ENCODE measurements at places on chromosomes 7 and 10.

- no peak for DNase-seq
These were observed 18.2 kb downstream of the TCTN3 start for GRCh38 chr10:95675403-95676116.

DNA sequence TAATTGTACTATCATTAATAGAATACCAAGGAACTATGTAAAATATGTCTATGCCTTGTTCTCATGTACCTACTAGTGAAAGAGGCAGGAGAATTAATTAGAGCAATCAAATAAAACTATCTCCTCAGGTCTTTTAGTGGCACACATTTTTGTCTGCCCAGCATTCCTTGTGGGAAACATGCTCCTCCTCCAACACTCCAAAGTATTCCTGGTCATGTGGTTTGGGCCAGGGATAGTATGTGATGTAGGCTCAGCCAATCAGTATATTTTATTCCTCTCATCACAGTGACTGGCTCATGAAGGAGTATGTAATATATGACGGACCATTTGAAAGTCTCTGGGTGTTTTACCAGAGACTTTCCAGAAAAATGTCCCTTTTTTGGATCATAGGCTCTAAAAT lies 16.7 kb upstream of the SYPL1 start:
- DNase-seq: no peak

- no peak for DNase-seq
These were observed 16.3 kb upstream of the CYREN start for GRCh38 chr7:135186841-135187253.

DNA sequence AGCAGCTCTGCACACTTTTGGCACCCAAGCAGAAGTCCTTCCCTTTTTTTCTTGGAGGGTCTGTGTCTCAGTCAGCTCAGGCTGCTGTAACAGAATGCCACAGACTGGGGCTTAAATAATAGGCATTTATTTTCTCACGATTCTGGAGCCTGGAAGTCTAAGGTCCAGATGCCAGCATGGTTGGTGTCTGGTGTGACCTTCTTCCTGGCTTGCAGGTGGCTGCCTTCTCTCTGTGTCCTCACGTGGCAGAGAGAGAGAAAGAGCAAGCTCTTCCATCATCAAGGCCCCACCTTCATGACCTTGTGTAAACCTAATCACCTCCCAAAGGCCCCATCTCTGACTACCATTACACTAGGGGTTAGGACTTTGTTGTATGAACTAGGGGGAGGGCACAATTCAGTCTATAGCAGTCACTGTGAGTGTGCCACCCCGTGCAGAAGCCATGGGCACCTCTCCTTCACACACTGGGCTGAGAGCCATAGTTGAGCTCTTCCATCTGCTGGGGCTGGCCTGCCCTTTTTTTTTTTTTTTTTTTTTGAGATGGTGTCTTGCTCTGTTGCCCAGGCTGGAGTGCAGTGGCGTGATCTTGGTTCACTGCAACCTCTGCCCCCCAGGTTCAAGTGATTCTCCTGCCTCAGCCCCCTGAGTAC lies 80.3 kb downstream of the OAT start:
- no peak for DNase-seq

DNA sequence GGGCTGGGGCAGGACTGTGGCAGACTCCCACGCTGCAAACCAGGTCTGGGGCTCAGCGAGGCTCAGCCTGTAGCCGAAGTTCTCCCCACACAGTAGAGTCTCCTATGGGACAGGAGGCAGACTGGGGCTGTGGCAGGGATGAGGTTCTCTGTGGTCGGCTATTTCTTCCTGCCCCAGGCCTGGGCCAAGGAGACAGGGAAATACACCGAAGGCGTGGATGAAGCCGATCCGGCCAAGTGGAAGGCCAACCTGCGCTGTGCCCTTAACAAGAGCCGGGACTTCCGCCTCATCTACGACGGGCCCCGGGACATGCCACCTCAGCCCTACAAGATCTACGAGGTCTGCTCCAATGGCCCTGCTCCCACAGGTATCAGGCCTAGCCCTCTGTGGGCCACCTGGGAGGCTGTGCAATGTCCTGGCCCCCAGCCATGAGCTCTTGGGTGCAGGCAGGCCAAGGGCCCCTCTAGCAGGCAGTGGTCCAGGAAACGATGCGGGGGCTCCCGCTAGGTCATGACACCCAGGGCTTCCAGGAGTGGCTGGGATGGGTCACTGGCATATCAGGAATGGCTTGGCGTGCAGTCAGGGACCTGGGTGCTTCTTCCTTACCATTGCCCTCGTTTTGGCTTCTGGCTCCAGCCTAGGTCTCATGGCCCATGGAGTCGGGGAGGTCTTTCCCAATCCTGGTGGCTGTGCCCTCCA lies 8.1 kb downstream of the IRF5 start:
- no peak for DNase-seq

DNA sequence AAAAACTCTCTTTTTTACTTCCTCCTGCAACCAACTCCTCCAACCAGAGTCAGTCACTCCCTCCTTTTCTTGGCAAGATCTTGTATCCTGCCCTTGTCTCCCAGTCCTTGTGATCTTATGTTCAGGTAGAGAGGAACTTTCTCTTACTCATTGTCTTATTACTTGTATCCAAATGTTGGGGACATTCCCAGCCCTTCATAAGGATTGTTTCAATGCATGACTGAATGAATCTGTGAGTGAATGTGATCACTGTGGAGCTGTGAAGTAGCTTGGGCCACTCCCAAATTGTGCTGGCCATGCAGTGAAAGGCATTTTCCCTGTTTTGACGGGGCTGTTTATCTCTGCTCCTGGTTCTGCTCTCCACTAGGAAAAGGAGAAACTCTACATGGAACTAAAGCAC lies 93.7 kb downstream of the CFAP58 start:
- no peak for DNase-seq

- no peak for DNase-seq
These were observed 473 bp downstream of the PPP1R9A start for GRCh38 chr7:94907811-94908322.

- no peak for DNase-seq
These were observed 132.8 kb downstream of the POLR1F start for GRCh38 chr7:19575909-19576557.

DNA sequence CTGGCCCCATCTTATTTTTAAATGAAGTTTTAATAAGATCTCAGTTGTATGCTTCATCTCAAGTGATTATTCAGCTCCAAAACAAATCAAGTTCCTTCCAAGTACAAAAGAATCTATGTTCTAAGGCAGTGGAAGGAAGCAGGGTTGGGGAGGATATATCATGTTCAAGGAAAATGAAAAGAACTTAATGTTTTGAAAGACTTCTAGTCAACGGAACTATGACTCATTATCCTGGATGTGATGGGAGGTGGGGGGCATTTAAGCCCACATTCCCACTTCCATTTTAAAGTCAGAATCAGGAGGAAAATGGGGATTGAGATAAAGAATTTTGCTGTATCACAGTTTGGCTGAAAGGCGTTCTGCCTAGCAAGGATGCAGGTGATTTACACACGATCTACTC lies 59.4 kb downstream of the FANK1 start:
- DNase-seq: no peak

GRCh38 chr10:14391342-14391741 lies 60.6 kb upstream of the FRMD4A start:
- DNase-seq: no peak

GRCh38 chr7:131608116-131608500 lies 51.7 kb upstream of the PODXL start:
- DNase-seq: no peak

DNA sequence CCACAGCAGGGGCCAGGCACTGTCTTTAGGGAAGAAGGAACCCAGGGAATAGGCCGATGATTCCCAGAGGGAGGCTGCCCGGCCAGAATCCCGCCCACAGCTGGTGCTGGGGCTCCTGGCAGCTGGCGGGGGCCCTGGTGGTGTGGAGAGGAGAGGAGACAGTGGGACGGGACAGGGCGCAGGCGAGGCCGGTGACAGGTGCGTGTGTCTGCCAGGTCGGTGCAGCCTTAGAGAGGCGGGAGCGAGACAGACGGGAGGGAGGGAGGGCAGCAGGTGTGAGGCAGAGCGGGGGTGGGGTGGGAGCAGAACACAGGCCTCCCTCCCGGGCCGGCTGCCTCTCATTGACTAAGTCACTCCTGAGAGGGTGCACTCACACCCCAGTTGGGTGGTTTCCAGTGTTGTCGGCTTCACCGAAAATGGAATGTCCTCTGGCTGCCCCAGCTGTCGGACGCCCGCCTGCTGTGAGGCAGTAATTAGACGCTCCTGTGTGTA lies 55.2 kb downstream of the ELFN1 start:
- no peak for DNase-seq

GRCh38 chr7:133551466-133551865 lies 298.6 kb downstream of the EXOC4 start:
- DNase-seq: no peak

- DNase-seq: no peak
These were observed 100.3 kb downstream of the CTBP2 start for GRCh38 chr10:125060026-125060425.

DNA sequence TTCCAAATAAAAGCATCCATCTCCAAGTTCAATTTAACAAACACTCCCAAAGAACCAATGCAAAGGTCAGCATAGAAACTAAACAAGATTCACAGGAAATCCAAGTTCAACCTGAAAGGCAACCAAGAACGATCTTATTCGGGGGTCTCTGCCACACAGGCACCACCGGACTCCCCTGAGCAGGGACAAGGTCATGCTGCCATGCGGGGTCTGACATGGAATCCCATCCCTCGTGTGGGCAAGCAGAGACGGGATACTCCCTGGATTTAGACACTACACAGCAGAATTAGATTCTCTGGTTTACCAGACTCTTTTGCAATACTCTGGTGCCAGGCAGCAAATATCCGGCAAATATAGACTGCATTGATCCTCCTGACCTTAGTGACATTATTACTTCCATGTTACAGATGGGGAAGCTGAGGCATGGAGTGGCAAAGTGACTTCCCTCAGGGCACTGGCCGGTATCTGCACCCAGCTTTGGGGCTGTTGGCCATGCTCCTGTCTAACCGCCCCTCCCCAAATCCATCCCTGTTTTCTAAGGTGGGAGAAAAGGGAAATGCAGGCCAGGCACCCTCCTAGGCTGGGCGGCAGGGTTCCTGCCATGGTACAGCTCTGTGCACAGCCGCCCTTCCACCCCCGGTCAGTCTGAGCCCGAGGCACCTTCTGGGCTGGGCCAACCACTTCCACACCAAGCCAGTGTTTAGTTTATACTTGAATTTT lies 111.8 kb downstream of the VIPR2 start:
- no peak for DNase-seq

DNA sequence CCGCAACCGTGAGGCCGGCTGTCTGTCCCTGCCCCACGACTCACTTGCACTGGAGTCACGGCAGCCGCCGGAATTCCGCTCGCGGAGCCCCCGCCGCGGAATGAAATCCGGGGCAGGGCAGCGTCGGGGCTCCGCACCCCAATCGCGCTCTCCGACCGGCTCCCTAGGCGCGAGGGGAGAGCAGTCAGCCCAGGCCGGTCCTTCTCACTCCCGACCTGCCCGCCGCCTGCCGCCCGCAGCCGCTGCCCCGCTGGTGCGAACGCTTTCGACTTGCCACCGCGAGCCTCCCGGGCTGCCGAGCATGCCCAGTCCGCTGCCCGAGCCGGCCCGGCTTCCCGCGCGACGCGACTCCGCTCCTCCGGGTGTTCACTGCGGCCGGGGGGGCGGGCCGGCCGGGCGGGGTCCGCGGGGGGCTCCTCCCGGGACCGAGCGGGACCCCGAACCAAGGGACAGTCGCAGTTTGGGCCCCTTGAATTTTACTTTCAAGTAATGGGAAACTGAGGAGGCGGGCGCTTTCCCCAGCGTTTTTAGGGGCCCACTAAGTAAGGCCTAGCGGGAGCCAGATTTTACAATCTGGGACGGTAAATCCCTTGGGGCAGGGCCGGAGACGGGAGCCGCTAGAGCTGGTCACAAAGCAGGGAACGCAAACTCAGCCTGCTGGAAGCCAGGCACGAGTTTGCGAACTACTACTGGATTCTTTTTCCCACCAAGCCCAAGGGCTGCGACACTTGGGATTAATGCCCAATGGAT lies at the start of gene SGMS1:
SGMS1 (minus strand) TSS at position 294 of the 750 bp plus-strand sequence. CDS start 279,842 bp downstream, outside the sequence.
- DNase-seq: peak; percentile 64

DNA sequence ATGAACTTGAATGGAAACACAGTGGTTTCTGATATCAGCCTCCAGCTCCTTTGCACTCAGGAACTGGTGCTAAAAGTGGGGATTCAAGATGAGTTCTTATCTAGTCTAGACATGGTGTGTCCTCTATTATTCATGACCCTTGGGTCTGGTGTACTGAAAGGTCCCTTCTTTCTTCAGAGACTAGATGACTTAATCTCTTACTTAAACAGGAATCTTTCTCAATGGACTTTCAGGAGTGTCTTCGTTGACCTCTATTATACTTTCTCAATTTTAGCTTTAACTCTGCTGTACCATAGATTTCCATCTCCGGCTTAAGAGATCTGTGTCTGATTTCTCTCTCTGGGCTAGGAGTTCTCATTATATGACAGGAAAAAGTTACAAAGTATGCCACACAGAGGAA lies 83.5 kb upstream of the INHBA start:
- DNase-seq: no peak

DNA sequence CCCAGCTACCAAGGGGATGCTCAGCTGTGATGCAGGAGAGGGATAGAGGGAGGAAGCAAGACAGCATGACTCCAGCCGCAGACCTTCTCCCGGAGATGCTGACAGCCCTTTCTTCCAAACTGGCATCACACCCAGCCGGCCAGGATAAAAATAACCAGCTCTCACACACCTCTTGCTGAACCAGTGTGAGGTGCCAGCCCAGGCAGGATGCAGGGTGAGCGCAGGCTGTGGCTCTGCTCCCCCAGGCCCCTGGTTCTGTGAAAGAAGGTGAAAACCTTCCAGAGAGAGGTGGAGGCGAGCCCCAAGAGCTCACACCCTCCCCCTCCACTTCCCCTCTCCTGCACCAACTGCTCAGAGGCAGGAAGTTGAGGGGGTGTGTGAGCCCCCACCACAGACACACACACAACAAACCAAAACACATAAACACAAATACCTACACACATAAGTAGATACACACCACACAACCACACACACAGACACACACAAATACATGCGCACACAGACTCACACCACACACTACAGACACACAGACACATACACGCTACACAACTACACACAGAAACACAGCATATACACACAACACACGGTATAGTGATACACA lies 4.0 kb downstream of the GPR15LG start:
- DNase-seq: no peak

DNA sequence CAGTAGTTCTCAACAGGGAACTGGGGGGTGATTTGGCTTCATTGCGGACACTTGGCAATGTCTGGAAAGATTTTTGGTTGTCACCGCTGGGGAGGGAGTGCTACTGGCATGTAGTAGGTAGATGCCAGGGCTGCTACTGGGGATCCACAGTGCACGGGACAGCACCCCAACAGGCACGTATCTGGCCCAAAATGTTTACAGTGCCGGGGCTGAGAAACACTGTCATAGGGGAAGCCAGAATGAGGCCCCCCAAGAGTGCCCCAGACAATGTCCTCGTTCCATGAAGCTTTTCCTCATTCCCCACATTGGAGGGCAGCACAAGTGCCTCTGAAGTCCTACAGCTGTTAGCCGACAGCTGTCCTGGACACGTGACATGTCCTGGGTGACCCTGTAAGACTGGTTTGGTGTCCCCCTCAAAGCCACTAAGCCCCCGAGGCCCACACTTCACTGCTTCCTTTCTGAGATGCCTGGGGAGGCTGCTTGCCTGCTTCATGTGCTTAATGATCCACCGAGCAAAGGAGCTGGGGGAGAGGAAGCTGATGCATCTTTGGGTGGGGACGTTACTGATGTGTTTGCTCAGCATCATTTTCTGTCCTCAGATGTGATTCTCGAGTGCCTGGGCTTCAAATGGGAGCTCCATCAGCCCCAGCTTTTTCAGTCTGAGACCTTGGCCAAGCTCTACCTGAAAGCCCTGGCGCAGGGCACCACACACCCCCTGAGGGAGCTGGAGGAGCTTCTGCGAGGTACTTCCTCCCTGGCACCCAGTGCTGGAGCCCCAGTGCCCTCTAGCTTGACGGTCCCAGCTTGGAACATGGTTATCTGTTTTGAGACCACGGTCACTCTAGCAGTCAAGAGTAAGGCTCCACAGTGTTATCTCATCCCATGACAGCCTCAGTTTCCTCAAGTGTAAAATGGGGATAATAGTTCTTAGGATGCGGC lies 14.7 kb downstream of the BTBD16 start:
- no peak for DNase-seq
